Amygdala (tissue), 56 donors: ENCODE measurements at places on chromosomes 2 and 18.
A peak's percentile ranks its signal among the peaks of the same experiment; 100 is the strongest.

DNA sequence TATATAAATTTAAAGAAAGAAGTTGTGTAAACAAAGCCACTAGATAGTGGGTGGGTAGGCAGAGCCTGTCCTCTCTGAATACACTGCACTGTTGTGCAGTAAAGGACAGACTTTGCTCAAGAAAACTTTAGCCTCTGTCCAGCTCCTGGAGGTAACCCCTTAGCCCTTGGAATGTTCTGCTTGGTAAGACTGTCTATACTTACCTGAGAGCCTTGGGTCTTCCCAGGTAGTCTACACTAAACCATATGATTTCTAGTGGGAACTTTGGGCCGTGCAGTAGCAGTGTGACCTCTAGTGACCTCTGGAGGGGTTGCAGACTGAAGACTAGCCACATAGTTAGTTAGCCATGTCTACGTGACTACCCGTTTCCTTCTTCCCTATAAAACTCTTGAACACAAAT lies 678.3 kb upstream of the NRXN1 start:
- DNase-seq: no peak

DNA sequence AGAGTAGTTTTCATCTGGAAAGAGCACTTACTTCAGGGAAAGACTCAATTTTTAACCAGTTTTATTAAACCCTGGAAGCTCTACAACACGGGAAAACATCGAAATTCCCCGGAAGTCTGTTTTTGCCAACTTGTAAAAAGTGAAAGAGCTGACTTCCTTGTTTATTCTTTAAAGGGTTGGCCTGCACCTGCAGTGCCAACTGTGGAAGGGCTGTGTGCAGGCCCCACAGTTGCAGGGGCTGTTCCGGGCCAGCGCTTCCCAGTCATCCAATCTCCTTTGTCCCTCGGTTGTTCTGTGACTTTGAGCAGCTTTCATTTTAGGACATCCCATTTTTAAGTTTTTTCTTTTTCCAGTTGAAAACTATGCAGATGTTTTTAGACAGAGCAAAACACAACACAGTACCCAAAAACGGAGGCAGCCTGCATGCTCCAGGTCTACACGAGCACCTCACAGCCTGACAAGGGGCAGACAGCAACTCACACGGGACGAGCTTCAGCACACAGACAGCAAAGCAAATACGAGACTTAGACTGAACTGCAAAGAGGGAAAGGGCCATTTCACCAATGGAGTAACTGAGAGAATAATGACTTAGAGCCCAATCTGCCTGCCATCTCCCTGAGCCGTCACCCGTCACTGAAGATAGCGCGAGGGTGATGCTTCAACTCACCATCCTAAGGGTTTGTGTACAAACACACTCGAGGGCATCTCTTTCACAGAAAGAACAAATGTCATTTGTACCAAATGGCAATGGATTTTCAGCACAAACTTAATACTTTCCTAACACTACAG lies 70.6 kb downstream of the EMILIN2 start:
- DNase-seq: no peak

DNA sequence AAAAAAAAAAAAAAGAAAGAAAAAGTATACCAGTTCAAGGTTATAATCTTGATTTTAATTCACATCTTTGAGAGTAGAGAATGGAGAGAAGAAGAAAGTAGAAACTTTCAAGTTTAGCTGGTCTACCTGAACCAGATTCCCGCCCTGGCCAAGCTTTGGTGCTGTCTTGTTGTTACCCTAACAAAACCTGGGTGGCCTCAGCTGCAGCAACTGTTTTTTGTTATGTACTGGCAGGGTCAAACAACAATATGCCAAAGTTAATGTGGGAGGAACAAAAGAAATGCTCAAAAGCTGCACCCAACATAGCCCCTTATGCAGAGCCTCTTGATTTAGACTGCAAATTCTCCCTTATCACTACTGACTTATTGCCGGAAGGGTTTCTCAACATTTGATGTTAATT lies 165.3 kb upstream of the TFPI start:
- DNase-seq: no peak

DNA sequence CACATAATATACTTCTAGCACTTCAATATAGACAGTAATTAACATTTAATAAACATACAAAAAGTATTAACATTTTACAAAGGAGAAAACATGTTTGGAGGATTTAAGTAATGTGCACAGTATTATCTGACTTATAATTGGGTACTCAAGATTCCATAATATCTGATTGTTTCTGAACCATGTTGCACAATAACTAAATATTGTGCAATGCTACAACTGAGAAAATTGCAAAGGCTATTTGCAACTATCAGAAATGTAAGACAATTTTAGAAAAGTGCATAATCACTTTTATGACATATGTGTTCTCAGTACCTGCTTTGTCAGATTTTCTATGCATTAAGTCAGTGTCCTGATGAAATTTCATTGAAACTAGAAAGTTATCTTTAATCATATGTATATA lies 934.6 kb downstream of the SOCS6 start:
- no peak for DNase-seq

- no peak for DNase-seq
These were observed 108.9 kb upstream of the XPO1 start for GRCh38 chr2:61647044-61647443.

GRCh38 chr2:39416140-39416539 lies 20.9 kb downstream of the MAP4K3 start:
- no peak for DNase-seq

GRCh38 chr18:36187826-36188721 lies 777 bp downstream of the MOCOS start:
- DNase-seq: no peak

DNA sequence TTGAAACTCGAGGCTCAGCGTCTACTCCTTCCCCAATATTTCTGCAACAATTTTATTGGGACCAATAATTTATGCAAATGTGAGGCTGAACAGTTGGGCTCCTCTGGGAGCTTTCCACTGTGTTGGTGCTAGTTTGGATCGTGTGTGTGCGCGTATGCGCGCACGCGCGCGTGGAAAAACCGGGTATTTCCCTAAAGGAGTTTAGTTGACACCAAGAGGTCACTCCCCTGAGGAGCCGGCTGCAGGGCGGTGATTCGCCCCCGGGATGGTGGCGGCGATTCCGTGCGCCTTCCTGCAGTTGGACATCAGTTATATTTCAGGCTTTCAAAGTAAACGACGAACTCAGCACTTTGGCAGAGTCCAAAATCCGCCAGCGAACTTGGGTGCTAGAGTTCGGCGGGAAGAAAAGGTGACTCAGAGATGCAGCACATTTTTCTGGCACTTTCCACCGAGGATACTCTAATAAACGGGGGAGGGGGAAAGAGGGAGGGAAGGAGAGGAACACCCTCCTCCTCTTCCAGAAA lies 186.5 kb upstream of the FANCL start:
- peak; percentile 50 for DNase-seq

GRCh38 chr18:74064510-74064909 lies 83.1 kb downstream of the FBXO15 start:
- DNase-seq: no peak

DNA sequence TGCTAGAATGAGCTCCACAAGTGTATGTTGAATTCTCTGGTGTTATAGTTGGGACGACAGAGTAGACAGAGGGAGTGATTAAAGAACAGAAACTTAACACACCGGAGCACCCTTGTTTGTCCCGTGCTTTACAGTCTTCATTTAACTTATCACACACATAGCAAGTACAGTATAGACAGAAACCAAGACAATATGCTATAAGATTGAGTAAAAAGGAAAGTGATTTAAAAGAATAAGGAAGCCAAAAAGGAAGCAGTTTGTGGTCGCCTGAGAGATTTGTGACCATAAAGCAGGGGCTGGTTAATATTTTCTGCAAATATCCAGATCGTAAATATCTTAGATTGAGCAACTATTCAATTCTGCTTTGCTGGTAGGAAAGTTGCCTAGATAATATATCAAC lies 1128.4 kb downstream of the TSN start:
- DNase-seq: no peak
